Motor neuron (in vitro differentiated cells): ENCODE measurements at places on chromosomes 16 and 17. TPM values are rescaled to one million over a fixed set of nuclear protein-coding genes. Genes with fewer than 3 reads are reported as not detected.

DNA sequence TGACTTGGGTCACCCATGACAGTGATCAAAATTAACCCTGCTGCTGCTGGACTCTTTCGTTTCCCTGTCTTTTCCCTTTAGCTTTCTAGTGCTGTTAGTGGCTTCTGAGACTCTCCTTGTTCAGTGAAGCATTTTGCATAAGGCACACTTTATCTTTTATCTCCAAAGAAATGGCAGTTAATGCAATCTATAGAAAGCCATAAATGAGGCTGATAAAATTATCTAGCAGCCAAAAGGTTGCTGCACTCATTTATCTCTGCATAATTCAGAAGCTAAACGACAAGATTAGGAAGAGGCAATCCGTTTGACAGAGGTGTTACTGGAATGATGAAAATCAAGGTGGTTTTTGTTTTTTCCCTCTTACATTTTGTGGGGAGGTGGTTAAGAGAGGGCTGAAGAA is 1109.5 kb upstream of the EEF2KMT start:
- ATAC-seq, result no peak

DNA sequence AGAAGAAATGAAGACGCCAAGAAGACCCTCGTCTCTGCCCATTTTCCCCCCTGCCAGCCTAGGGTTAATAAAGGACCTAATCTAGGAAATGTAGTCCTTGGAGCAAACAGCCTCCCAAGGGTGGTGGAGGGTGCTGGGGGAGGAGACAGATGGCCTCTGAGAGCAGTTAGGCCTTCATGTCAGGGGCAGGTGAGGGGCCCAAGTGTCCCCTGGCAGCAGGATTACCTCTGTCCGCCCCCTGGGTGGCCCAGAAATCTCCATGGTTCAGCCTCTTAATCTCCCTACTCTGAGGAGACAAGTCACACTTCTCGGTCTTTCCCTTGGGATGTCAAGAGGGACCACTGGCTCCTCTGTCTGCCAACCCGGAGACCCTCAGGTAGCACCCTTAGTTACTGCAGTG is 365.4 kb upstream of the TNRC6C start:
- ATAC-seq, result no peak

- no peak for ATAC-seq
Measured at GRCh38 chr17:60103957-60104356, 25.2 kb upstream of the HEATR6 start.

The ZFPM1 gene
- total RNA-seq, result 1.7 and 2.5 TPM in 2 replicates

DNA sequence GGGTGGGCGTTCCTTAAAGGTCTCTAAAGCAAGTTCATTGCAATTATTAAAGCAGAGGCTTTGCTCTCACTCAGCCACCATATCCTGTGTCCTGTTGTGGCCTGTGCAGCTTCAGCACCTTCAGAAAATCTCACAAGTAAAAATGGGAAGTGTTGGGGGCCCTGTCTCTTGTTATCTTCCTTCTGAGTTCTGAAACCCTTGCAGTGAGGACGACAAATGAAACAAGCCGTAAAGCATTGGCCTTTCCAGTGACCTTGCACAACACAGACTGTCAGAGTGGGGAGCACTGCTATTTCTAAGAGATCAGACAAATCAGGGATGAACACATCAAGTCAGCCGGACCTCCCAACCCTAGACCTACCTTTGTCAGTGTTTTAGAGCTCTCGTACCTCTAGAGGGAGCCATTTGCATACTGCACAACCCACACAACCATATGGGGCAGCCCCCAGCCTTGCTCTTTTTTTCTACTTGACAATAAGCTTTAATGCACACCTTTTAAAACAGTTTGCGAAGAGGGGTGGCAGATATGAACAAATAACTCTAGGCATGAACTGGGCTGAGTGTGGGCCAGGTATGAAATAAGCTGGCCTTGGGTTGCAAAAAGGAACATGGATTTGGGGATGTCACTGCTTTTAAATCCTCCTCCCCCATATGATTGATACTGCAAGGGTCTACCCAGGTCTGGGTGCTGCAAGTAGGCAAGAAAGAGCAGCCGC is 89.8 kb downstream of the KATNIP start:
- ATAC-seq, result peak; percentile 83

DNA sequence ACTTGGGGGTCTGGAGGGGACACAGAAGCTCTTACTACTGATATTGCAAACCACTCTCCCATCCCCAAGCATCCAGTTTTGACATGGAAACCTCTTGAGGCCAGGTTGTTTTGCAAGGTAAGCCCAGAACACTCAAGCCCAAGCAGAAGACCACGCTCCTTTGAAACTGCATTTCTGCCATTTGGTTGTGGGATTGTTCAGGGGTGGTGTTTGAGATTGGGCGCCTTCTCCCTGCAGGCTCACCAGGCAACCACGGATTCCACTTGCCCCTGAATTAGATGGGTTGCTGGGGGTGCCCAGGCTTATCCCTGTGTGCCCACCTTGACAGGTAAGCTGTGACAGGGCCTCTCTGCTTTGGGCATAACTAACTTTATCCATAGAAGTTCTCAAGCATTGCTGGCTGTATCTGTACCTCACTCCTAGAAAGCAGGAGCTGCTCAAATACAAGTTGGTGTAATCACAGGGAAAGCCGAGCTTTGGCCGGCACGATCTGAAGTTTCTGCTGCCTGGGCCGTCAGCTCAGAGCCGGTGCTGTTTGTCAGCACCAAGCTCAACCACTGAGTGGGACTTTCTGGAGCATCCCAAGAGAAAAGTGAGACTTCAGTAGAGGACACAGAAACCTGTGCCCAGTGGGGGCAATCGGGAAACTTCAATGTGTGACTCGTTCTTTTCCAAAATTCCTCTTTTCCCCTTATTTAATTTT is 93.6 kb downstream of the CYLD start:
- ATAC-seq, result no peak

DNA sequence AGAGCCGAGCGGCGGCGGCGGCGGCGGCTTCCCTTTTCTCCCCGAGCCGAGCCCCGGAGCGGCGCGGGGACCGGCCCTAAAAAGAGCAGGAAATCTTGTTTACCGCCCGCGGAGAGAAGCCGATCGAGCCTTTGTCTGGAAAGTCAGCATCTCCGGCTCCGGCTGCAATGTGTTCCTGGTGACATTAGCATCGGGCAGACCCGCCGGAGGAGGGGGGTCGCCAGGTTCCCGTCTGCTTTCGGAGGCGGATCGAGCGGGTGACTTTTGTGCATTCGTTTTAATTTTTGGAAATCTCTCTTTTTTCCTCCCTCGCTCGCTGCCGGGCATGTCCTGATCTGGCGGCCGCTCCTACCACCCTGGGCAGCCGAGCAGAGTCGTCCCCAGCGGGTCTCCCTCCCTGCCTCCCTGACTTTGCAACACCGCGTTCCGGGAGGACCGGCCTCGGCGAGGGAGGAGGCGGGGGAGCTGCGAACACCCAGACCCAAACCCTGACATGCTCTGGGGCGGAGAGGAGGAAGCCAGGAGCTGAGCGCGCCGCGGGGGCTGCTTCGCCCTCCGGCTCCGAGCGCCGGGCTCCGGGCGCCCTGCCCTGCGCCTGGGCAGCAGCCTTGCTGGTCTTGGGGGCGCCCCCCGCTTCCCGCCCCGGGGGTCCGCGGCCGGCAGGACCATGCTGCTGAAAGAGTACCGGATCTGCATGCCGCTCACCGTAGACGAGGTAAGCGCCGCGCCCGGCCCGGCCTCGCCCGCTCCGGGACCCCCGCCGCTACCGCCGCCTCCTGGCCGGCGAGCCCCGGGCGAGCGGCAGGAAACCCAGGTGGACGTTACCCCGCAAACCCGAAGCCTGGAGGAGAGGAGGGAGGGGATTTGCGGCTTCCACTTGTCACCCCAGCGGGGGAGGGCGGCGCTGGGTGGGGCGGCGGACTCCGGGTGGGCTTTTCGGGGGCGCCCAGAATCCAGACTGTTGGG is 690 bp downstream of the PITPNC1 start:
- peak; percentile 38 for ATAC-seq
